B cell (primary cell): ENCODE measurements at places on chromosomes 3 and 15.
A peak's percentile ranks its signal among the peaks of the same experiment; 100 is the strongest.

DNA sequence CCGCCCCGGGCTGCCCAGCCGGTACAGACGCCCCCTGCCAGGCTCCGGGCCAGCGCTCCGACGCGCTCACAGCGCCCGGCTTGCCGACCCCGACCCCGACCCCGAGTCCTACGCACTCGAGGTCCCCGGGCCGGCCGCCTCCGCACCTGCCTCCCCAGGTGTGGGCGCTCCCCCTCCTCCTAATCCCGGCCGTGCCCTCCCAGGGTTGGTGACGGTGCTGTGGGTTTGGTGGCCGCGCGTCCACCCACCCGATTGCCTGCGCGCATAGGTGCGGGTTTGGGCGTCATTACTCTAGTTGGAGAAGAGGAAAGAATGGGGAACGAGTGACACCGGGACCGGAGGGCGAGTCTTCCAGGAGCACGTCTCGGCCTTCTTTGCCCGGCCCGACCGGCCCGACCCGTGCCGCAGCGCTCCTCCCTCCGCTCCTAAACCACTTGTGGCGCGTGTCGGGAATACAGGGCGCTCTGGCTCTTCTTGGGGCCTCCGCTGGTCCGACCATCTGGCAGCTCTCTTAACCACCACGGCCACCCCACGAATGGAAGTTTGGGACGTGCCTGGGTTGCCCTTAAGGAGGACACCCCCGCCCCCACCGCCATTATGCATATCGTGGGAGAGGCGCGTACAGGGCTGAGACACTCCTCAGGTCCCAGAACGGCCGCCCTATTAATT, 810 bp upstream of the THRB start:
- peak; percentile 69 for DNase-seq

- no peak for DNase-seq
Measured at GRCh38 chr3:120601554-120601953, 5.4 kb downstream of the NDUFB4 start.

DNA sequence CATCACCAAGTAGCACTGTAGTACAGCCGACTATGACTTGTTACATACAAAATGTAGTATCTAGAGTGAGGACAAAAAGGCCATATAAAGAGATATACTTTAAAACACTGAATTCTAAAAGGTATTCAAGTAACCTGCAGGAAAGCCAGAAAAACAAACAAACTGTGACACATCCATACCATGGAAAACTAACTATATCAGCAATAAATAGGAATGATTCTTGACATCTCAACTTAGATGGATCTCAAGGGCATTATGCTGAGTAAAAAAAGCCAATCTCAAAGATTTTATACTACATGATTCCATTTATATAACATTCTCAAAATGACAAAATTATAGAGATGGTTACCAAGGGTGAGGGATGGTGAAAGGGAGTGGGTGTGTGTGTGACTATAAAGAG, 143.0 kb downstream of the PEAK1 start:
- no peak for DNase-seq

DNA sequence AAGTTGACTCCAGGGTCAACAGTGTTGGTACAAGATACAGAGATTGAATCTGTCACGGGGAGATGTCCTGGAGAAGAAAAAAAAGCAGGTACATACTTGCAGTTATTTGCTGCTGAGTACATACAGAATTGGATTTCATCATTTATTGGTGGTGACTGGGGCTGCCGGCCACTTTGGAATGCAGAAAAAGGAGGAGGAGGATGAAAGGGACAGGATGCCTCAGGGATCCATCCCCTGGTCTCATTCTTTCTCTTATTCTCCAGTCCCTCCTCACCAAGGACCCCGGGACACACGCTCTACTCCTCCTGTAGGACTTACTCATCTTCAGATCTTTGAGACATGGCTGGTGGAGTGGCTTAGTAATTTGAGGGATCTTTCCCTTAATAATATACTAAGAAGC, 30.0 kb upstream of the MEIS2 start:
- no peak for DNase-seq

DNA sequence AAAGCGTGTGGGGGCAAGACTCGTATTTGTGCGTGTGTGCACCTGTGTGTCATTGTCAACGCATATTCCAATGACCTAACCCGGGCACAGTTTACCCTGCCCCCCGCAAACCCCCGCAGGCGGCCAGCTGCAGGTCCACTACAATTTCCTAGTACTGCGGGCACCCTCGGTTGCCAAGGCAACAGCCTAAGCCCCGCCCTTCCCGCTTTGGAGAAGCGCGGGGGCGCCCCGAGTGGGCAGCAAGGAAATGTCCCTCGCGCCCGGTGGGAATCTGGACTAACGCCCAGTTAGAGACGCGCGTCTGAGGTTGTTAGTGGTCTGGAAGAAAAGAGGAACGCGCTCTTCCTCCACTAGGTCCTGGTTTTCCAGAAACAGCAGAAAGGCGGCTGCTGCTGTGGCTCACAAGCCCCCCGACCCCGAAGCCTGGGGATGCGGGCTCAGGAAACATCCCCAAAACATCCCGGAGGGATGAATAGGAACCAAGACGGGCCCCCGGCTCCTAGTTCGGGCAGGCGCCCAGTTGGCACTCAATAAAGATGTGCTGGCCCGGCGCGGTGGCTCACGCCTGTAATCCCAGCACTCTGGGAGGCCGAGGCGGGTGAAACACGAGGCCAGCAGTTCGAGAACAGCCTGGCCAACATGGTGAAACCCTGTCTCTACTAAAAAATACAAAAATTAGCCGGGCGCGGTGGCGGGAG, 1.1 kb downstream of the ABHD14A start:
- DNase-seq = peak; percentile 60

GRCh38 chr3:128283421-128283820, 130.1 kb downstream of the EEFSEC start:
- no peak for DNase-seq

- DNase-seq = no peak
Measured at GRCh38 chr3:159239059-159239458, 437.2 kb downstream of the MFSD1 start.

- no peak for DNase-seq
Measured at GRCh38 chr3:152328841-152329240, 60.1 kb downstream of the MBNL1 start.

GRCh38 chr3:23668430-23668904, 137.3 kb upstream of the UBE2E1 start:
- DNase-seq = no peak

- DNase-seq = no peak
Measured at GRCh38 chr3:128554100-128554464, 61.1 kb upstream of the GATA2 start.

GRCh38 chr15:30984118-30984517, 7.3 kb downstream of the MTMR10 start:
- DNase-seq = no peak

DNA sequence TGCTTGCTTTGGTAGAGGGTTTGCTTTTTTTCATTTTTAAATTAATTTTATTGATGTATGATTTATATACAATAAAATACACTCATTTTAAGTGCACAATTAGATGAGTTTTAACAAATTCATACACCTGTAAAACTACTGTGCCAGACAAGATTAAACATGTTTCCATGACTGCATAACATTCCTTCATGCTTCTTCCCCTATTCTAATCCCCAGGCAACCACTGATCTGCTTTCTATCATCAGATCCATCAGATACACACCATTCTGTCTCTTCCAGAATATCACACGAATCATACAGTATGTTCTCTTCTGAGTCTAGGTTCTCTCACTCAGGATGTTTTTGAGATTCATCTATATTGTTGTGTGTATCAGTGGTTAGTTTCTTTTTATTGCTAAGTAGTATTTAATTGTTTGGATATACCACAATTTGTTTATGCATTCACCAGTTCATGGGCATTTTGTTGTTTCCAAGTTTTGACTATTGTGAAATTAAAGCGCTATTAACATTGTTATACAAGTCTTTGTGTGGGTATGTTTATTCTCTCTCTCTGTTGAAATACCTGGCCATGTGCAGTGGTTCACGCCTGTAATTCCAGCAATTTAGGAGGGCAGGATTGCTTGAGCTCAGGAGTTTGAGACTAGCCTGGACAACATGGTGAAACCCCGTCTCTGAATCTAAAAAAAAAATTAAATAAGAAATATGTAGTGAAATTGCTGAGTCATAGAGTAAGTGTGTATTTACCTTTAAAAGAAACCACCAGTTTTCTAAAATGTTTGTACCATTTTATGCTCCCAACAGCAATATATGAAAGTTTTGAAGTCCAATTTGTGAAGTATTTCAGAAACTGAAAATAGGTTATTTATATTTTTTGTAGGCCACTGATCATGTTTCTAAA, 7.0 kb upstream of the TFG start:
- no peak for DNase-seq
